ENCODE measurements at places on chromosomes 13 and 19. TPM values are rescaled to one million over a fixed set of nuclear protein-coding genes. Genes with fewer than 3 reads are reported as not detected.

Gene RFXAP
- total RNA-seq: 2.0 TPM

Gene KLK3
- not detected for total RNA-seq

Gene RUBCNL
- 7.7 TPM for total RNA-seq

Gene SBK2
- total RNA-seq: not detected

Gene RAB20
- 20.0 TPM for total RNA-seq

Gene CYP2B6
- total RNA-seq: 0.87 TPM

Gene ZNF44
- total RNA-seq: 22.4 TPM

DNA sequence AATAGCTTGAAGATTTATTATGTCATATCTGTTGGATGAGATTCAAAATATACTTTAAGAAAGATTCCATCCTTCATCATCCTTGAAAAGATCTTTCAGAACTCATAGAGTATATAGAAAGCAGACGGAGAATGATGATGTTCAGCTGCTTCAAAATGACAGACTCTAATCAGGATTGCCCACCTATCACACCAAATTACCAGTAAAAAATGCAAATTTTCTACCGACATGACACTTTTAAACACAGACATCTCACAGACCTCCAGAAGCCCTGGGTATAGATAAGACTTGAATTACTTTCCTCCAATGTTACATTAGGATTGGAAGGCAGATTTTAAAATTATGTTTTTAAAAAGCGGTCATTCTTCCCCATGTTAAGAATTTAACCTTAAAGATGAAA is 235.5 kb downstream of the GPC6 start:
- DNase-seq: no peak
- H3K4me1 ChIP-seq: no peaks in the 10 kb centered on the region
- no peak overlapping the region for H3K27ac ChIP-seq
- no peaks in the 10 kb centered on the region for H3K27me3 ChIP-seq
- no peak overlapping the region for H3K4me3 ChIP-seq

GRCh38 chr13:81106348-81106747 is 765.4 kb upstream of the SPRY2 start:
- H3K36me3 ChIP-seq: no peaks in the 10 kb centered on the region
- H3K27ac ChIP-seq: no peak overlapping the region
- DNase-seq: no peak
- no peaks in the 10 kb centered on the region for H3K27me3 ChIP-seq
- H3K4me3 ChIP-seq: no peak overlapping the region

DNA sequence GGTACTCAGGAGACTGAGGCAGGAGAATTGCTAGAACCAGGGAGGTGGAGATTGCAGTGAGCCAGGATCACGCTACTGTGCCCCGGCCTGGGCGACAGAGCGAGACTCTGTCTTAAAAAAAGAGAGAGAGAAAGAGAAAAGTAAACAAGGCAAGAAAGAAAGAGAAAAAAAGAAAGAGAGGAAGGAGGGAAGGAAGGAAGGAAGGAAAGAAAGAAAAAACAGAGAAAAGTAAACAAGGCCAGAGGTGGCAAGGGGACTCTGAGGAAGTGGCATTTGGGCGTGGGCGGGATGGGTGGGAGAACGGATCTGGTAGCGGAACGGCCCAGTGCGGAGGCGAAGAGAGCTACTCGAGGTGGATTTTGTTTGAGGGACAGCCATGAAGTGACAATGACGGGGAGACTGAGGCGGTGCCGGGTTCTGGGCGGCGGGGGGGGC is 7.5 kb upstream of the ARRDC2 start:
- H3K27me3 ChIP-seq: no peaks in the 10 kb centered on the region
- peaks cover 9% of the 10 kb centered on the region for H3K36me3 ChIP-seq
- H3K4me3 ChIP-seq: peak overlapping the region; percentile 79
- H3K4me1 ChIP-seq: peaks cover 29% of the 10 kb centered on the region
- DNase-seq: no peak

- no peak overlapping the region for H3K27ac ChIP-seq
- H3K4me3 ChIP-seq: no peak overlapping the region
- H3K27me3 ChIP-seq: no peaks in the 10 kb centered on the region
- no peaks in the 10 kb centered on the region for H3K36me3 ChIP-seq
- H3K4me1 ChIP-seq: no peaks in the 10 kb centered on the region
- no peak for DNase-seq
These were observed 273.7 kb downstream of the KLF12 start for GRCh38 chr13:73860501-73860900.

- H3K27me3 ChIP-seq: no peaks in the 10 kb centered on the region
- H3K4me3 ChIP-seq: peak within 1 kb of the TSS; percentile 86
- peak; percentile 77 for DNase-seq
- no peaks in the 10 kb centered on the region for H3K36me3 ChIP-seq
These were observed at the start of gene IL17D for GRCh38 chr13:20702915-20703779. Gene IL17D, plus strand, starts transcription at chr13:20703699. Its CDS starts 303 bp downstream, at chr13:20704002.

DNA sequence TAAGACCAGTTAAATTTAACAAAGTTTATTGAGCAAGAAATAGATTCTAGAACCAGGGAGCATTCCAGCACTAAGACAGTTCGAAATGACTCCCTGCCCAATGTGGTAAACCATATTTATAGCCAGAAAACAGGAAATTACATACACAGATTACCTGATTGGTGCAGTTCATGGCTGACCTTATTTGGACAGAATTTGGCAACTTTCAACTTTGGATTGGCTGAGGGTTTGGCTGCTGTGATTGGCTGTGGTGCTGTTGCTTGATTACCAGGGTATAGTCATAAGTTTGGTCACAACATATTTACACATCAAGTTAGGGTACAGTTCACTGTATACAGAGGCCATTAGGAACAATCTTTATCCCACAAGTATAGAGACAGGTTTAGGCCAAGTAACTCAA is 984.8 kb upstream of the MIR17HG start:
- no peak overlapping the region for H3K4me3 ChIP-seq
- H3K36me3 ChIP-seq: no peaks in the 10 kb centered on the region
- no peak overlapping the region for H3K27ac ChIP-seq

DNA sequence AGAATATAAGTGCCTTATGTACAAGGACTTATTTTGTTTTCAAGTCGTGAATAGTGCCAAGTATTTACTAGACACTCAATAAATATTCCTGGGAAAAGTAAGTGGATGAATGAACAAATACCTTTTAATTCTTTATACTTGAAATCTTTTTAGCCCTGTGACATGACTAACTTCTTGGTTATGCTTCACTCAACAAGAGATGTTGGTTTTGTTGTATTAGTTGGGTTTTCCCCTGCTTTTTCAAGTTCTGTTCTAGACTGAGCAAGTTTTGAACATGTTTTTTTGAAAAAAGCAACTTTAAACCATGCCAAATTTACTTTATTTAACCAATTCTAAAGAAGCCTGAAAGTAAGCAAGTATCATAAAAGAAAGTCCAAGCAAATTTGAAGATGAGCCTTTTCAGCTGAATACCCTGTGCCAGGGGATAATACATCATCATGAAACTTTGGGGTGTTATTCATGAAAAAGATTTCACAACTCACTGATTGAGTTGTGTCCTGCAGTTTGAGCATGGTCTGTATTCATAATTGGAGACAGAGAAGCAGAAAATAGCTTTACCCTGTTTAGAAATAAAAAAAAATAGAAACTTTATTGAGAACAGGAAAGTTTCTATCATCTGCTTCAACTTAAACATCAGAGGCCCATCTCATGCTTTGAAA is 11.1 kb downstream of the LMO7 start:
- no peaks in the 10 kb centered on the region for H3K36me3 ChIP-seq
- H3K27ac ChIP-seq: no peak overlapping the region
- no peaks in the 10 kb centered on the region for H3K4me1 ChIP-seq
- DNase-seq: no peak
- H3K4me3 ChIP-seq: no peak overlapping the region

DNA sequence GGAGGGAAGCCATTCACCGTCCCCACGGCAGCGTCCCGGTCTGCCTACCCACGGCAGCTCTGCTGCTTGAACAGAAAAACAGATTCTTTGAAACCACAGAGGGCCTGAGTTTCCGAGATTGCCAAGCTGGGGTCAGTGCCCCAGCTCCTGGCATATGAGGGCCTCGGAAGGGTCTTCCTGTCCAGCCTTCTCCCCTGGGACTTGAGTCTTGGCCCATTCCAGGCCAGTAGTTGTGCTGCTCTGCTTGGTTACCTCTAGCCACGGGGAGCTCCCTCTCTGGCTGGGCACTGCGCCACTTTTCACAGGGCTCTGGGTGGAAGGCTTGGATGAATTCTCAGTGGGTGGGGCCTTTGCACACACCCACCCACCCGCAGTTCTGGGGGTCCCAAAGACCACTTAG is 8.6 kb upstream of the SPIB start:
- H3K27ac ChIP-seq: no peak overlapping the region
- no peaks in the 10 kb centered on the region for H3K4me1 ChIP-seq
- DNase-seq: no peak
- H3K36me3 ChIP-seq: peaks cover 35% of the 10 kb centered on the region

GRCh38 chr19:10929402-10929794 is 787 bp downstream of the TIMM29 start:
- peak overlapping the region; percentile 83 for H3K27ac ChIP-seq
- H3K4me1 ChIP-seq: peaks cover 47% of the 10 kb centered on the region
- DNase-seq: no peak
- H3K4me3 ChIP-seq: peak overlapping the region; percentile 99

GRCh38 chr19:37513397-37513796 is 6.7 kb downstream of the ZNF793 start:
- H3K4me3 ChIP-seq: no peak overlapping the region
- H3K27me3 ChIP-seq: no peaks in the 10 kb centered on the region
- peaks cover 68% of the 10 kb centered on the region for H3K36me3 ChIP-seq
- H3K27ac ChIP-seq: no peak overlapping the region

DNA sequence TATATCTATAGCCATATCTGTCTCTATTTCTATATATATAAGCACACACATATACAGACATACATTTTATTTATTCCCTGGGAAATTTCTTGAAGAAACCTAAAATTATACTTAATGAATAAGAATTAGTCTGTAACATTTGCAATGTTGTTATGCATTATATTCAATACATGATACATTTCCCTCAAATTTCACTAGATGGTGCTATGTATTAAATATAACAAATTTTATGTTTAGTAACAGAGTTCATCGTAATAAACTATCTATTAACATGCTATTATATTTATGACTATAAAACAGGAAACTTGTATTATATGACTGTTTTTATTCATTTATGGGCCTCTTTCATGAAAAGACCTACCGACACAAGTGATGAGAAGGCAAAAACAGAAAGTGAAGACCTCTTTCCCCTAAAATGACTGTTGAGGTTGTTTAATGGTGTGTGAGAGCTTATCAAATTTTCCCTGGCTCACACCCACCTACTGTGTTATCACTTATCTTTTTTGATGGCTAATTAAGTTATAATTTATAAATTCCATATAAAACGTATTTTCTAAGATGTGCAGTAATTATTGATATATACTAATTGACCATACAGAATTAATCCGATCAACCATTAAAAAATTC is 881.9 kb downstream of the SLITRK6 start:
- H3K27ac ChIP-seq: no peak overlapping the region
- DNase-seq: no peak

- no peak overlapping the region for H3K27ac ChIP-seq
- H3K4me1 ChIP-seq: no peaks in the 10 kb centered on the region
- H3K36me3 ChIP-seq: no peaks in the 10 kb centered on the region
- H3K4me3 ChIP-seq: no peak overlapping the region
- no peaks in the 10 kb centered on the region for H3K27me3 ChIP-seq
These were observed 66.3 kb downstream of the LMO7 start for GRCh38 chr13:75702476-75702875.

GRCh38 chr13:45847554-45848224 is 3.9 kb downstream of the SIAH3 start:
- peaks cover 55% of the 10 kb centered on the region for H3K27me3 ChIP-seq
- DNase-seq: peak; percentile 75
- H3K27ac ChIP-seq: no peak overlapping the region
- no peaks in the 10 kb centered on the region for H3K36me3 ChIP-seq

DNA sequence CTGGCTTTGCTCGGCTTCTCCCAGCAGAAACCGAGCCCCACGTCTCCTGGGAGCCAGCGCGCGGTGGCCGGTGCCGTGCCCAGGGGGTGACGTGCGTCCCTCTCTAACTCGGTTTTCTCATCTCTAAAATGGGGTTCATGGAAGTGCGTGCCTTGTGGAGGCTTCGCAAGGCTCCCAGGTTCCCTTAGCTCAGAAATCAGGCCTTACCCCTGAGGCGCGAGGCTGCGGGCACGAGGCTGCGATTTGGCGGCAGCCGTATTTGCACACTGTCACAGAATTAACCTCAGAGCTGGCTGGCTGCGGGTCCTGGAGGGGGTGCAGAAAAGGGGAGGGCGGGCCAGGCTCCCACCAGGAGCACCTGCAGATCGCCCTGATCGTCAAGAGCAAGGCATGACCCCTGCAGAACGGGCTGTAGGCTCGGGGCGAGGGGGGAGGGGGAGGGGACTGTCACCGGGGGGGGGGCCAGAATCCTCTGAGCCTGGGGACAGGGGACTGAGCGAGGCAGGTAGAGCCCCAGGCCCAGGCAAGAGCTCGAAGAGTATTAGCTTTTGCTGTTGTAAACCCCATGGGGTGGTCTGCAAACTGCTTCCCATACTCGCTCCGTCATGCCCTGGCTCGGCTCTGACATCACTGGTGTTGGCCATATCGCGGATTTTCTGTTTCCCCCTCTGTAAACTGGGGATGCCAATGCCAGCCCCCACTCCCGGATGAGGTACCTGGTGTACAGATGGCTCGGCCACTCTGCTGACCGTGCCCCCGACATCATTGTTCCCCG is 62.2 kb downstream of the CCNE1 start:
- no peak overlapping the region for H3K27ac ChIP-seq
- H3K4me3 ChIP-seq: peak overlapping the region; percentile 37
- no peaks in the 10 kb centered on the region for H3K36me3 ChIP-seq

- no peak overlapping the region for H3K27ac ChIP-seq
- H3K4me3 ChIP-seq: no peak overlapping the region
- no peaks in the 10 kb centered on the region for H3K36me3 ChIP-seq
- DNase-seq: peak; percentile 44
- no peaks in the 10 kb centered on the region for H3K4me1 ChIP-seq
These were observed 9.7 kb upstream of the SLITRK5 start for GRCh38 chr13:87661471-87661870.

- no peak overlapping the region for H3K27ac ChIP-seq
- peaks cover 37% of the 10 kb centered on the region for H3K36me3 ChIP-seq
- no peak for DNase-seq
- peaks cover 25% of the 10 kb centered on the region for H3K4me1 ChIP-seq
- no peak overlapping the region for H3K4me3 ChIP-seq
These were observed 15.3 kb downstream of the NACC1 start for GRCh38 chr19:13133241-13133870.

DNA sequence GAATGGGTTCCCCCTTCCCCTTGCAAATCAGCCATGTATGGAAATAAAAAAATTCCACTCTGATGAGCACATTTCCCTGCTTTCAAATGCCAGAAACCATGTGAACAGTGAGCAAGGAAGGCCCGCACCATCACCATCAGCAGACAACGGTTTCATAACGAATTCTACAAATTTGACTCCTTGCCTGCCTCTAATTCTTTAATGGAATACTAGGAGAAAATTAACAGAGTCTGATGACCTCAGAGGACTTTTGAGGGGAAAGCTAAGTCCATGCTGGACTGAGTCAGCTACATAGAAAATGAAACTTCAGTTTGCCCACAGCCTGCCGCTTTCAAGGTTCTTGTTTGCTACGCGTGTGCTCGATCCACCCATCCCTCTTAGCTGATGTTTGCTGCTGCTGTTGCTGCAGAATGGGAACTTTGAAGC is 46.7 kb upstream of the KL start:
- H3K27me3 ChIP-seq: no peaks in the 10 kb centered on the region
- peak overlapping the region; percentile 21 for H3K4me3 ChIP-seq
- peaks cover 5% of the 10 kb centered on the region for H3K4me1 ChIP-seq
- no peaks in the 10 kb centered on the region for H3K36me3 ChIP-seq
- H3K27ac ChIP-seq: peak overlapping the region; percentile 65

Measured in stomach (tissue), 19 donors.